ENCODE measurements at places on chromosomes 3 and 15. TPM values are rescaled to one million over a fixed set of nuclear protein-coding genes. Genes with fewer than 3 reads are reported as not detected.

GRCh38 chr3:156135921-156136638, 15.7 kb downstream of the KCNAB1 start:
- DNase-seq, result no peak
- no peak overlapping the region for H3K27ac ChIP-seq
- peaks cover 53% of the 10 kb centered on the region for H3K27me3 ChIP-seq
- no peak overlapping the region for H3K4me3 ChIP-seq
- no peaks in the 10 kb centered on the region for H3K36me3 ChIP-seq
- no peaks in the 10 kb centered on the region for H3K4me1 ChIP-seq

GRCh38 chr15:91255670-91256192, 155.7 kb downstream of the SV2B start:
- H3K4me1 ChIP-seq, result no peaks in the 10 kb centered on the region
- no peak overlapping the region for H3K27ac ChIP-seq
- H3K4me3 ChIP-seq, result no peak overlapping the region
- no peaks in the 10 kb centered on the region for H3K36me3 ChIP-seq

DNA sequence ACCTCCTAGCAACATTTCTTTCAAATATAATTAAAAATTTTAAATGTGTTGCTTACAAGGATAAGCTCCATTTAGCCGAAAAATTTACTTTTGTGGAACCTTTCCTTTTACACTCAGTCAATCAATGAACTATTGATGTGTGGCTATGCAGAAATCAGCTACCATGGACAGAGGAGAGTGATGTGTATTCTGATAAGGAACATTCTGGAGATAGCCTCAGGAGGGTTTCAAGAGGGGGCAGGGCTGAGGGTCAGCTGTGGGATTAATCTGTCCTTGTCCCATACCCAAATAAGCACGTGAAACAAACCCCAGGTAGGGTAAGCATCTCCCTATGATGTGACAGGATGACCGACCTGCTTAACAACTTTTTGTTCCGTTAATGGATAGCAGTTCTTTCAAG, 192.6 kb upstream of the PROK2 start:
- peaks cover 50% of the 10 kb centered on the region for H3K27me3 ChIP-seq
- no peaks in the 10 kb centered on the region for H3K36me3 ChIP-seq
- no peak overlapping the region for H3K4me3 ChIP-seq
- no peak overlapping the region for H3K27ac ChIP-seq
- peaks cover 5% of the 10 kb centered on the region for H3K4me1 ChIP-seq

Gene SLCO3A1
- total RNA-seq, result 0.07 TPM

Gene ALDH1L1
- total RNA-seq, result not detected

DNA sequence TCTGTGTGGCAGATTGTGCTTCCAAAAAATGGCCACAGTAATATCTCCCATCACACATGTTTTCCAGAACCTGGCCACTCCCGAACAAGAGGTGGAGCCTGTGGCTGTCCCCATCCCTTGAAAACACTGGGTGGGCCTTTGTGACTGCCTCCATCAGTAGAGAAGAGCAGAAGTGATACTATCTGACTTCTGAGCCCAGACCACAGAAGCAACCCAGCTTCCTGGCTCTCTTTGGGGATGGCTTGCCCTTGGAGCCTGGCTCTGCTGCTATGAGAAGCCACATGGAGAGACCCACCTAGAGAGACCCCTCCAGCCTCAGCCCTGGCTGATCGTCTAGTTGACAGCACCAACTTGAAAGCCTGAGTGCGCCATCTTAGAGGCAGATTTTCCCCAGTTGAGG, 39.8 kb upstream of the CMTM8 start:
- no peak for DNase-seq
- no peaks in the 10 kb centered on the region for H3K27me3 ChIP-seq
- H3K36me3 ChIP-seq, result no peaks in the 10 kb centered on the region
- peaks cover 6% of the 10 kb centered on the region for H3K4me1 ChIP-seq
- no peak overlapping the region for H3K27ac ChIP-seq

DNA sequence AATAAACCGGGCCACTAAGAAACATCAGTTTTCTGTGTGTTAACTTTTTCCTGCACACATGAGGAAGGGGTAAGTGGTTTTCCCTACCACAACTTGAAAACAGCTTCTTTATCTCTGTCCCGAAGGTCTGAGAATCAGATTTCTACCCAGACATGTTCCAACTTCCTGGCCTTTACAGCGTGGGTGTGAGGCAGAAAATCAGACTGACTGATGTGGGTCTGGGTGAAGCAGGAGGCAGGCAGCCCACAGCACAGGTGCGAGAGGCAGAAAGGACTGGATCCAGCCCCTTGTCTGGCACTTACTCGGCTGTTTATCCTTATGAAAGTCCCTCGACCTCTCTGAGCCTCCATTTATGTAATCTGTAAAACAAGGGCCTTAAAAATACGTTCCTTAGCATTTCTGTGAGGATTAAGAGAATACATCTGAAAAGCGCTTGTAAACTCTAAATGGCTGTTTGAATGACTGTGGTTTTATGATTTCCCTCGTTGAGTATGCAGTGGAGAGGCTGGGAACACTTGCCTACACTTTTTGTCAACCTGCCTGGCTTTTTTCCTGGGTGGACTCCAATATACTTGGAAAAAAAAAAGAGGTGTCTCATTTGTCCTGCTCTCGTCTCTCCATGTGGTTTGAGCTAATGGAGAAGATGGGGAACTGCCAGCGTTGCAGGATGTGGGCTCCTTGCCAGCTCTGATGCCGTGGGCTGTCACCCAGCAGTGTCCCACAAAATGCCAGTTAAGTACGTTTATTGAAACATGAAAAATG, 3.1 kb downstream of the AGBL1 start:
- peaks cover 30% of the 10 kb centered on the region for H3K27me3 ChIP-seq
- no peaks in the 10 kb centered on the region for H3K4me1 ChIP-seq
- no peak overlapping the region for H3K4me3 ChIP-seq

Gene GABRR3
- not detected for total RNA-seq

GRCh38 chr3:103512595-103512994, 1077.8 kb downstream of the ZPLD1 start:
- H3K27me3 ChIP-seq, result no peaks in the 10 kb centered on the region
- DNase-seq, result no peak
- no peaks in the 10 kb centered on the region for H3K4me1 ChIP-seq
- no peak overlapping the region for H3K4me3 ChIP-seq

Gene ACAN
- total RNA-seq, result not detected

- H3K36me3 ChIP-seq, result no peaks in the 10 kb centered on the region
- no peak overlapping the region for H3K4me3 ChIP-seq
- no peak overlapping the region for H3K27ac ChIP-seq
These were observed 241.5 kb downstream of the CLSTN2 start for GRCh38 chr3:140176526-140176925.

Gene MLF1
- total RNA-seq, result 11.9 TPM

DNA sequence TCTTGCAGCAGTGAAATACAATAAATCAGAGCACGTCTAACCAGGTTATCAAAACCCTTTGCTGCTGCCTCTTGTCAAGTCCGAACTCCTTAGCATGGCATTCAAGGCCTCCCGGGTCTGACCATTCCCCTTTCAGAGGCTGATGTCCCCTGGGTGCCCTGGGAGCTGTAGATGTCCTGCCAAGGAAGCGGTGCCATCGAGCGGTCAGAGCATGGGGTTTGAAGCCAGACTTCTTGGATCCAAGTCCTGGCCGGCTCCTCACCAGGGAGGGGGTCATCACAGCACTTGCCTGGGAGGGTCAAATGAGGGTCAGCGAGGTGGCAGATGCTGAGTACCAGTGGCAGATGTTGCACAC, 496 bp downstream of the TF start:
- H3K27ac ChIP-seq, result no peak overlapping the region
- peaks cover 19% of the 10 kb centered on the region for H3K4me1 ChIP-seq
- DNase-seq, result no peak
- H3K4me3 ChIP-seq, result no peak overlapping the region
- H3K27me3 ChIP-seq, result no peaks in the 10 kb centered on the region
- no peaks in the 10 kb centered on the region for H3K36me3 ChIP-seq

Gene CPEB1
- total RNA-seq, result 3.3 TPM

GRCh38 chr3:64358853-64359252, 133.6 kb upstream of the PRICKLE2 start:
- no peak for DNase-seq
- peaks cover 6% of the 10 kb centered on the region for H3K4me1 ChIP-seq
- H3K36me3 ChIP-seq, result no peaks in the 10 kb centered on the region
- H3K27ac ChIP-seq, result no peak overlapping the region

DNA sequence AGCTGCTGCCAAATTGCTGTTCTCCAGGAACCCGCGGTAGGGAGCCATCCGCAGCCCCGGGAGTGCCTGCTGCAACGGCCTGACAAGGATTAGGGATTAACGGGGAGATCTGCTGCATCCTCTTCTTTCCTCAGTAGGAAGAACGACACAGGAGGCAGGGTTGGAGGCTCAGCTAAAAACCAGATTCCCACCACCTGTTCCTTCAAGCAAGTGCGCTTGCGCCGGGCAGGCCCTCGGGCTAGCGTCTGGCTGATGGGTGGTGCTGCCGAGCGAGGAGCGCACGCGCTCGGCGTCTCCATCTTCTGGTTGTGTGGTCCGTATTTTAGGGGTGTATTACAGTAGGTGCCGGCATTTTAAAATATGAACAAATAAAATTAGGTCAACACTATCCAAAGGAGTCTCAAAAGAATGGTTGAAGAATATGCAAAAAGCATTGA, 25.4 kb upstream of the SLC25A26 start:
- peak; percentile 46 for DNase-seq
- H3K27me3 ChIP-seq, result no peaks in the 10 kb centered on the region
- H3K4me1 ChIP-seq, result no peaks in the 10 kb centered on the region

GRCh38 chr15:36769098-36769497, 189.7 kb downstream of the CDIN1 start:
- peaks cover 26% of the 10 kb centered on the region for H3K4me1 ChIP-seq
- no peaks in the 10 kb centered on the region for H3K36me3 ChIP-seq
- peak; percentile 55 for DNase-seq
- H3K27me3 ChIP-seq, result no peaks in the 10 kb centered on the region
- no peak overlapping the region for H3K27ac ChIP-seq
- no peak overlapping the region for H3K4me3 ChIP-seq

Gene COPG1
- total RNA-seq, result 152 TPM

GRCh38 chr3:115523458-115523857, 99.9 kb upstream of the GAP43 start:
- no peak overlapping the region for H3K27ac ChIP-seq
- DNase-seq, result no peak
- no peak overlapping the region for H3K4me3 ChIP-seq

Gene SPTSSB
- 78.0 TPM for total RNA-seq

DNA sequence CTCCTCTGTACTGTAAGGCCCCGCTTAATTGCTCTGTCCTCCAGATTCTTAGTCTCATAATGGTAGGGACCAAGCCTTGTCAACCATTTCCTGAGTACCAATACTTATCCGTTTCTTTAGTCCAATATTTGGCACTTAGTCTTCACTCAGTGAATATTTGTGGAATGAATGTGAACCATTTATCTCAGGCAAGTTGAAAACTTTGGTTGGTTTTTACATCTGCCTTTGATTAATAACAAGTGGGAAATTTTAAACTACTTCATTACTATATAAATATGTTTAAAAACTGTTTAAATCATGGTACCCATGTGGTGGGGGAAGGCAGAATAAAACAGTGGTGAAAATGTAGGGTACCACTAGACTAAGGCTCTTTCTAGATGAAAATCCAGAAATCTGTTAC, 15.2 kb downstream of the CA12 start:
- H3K4me1 ChIP-seq, result peaks cover 8% of the 10 kb centered on the region
- no peaks in the 10 kb centered on the region for H3K36me3 ChIP-seq
- no peak for DNase-seq
- no peaks in the 10 kb centered on the region for H3K27me3 ChIP-seq
- H3K4me3 ChIP-seq, result no peak overlapping the region

DNA sequence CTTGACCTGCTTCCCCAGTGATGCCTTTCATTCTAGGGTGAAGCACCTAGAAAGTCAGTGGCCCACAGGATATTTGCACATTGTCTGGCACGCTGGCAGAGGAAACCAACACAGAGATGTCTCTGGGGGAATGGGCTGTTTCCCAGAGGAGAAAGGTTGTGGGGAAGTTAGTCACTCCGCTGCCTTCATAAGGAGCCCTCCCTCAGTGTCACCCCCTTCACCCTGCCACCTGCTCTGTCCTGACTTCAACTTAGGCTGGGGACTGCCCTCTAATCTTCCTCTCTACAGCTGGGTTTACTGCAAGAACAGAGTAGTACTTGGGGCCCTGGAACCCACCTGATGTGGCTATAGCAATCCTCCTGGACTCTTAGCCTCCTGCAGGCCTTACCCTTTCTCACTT, 5.7 kb downstream of the KLHDC8B start:
- no peak for DNase-seq
- H3K36me3 ChIP-seq, result no peaks in the 10 kb centered on the region
- no peaks in the 10 kb centered on the region for H3K27me3 ChIP-seq
- H3K4me1 ChIP-seq, result peaks cover 2% of the 10 kb centered on the region
- no peak overlapping the region for H3K4me3 ChIP-seq

Measured in PC-3 (cell line).